ENCODE measurements at places on chromosomes 7 and 10. TPM values are rescaled to one million over a fixed set of nuclear protein-coding genes. Genes with fewer than 3 reads are reported as not detected.

Gene GRB10
- 32.6 TPM for total RNA-seq

Gene SPAM1
- not detected for total RNA-seq

Gene UNCX
- not detected for total RNA-seq

Gene DNA2
- total RNA-seq: 4.4 TPM

Gene IL6
- 32.2 TPM for total RNA-seq

Gene CLRN3
- total RNA-seq: not detected

Gene PILRA
- total RNA-seq: 0.82 TPM

Gene JAZF1
- total RNA-seq: 5.6 TPM

Gene LAMB4
- 0.12 TPM for total RNA-seq

Gene SPDYE1
- not detected for total RNA-seq

Gene PODXL
- total RNA-seq: 2.6 TPM

Gene FBXO24
- total RNA-seq: 0.30 TPM

Gene SLC35G1
- 3.2 TPM for total RNA-seq

Gene AUTS2
- total RNA-seq: 0.75 TPM

Gene MACC1
- 0.12 TPM for total RNA-seq

Gene SYT15B
- total RNA-seq: not detected

Gene HECW1
- total RNA-seq: not detected

Gene PDLIM1
- 35.0 TPM for total RNA-seq

Gene CALCR
- not detected for total RNA-seq

Gene CYP2C19
- total RNA-seq: not detected
